A549 treated with Mapracorat at 1 μM for 4 hours (cell line): ENCODE measurements at places on chromosomes 16 and 17. TPM values are rescaled to one million over a fixed set of nuclear protein-coding genes. Genes with fewer than 3 reads are reported as not detected.

The ATP2C2 gene
- 0.10 to 0.30 TPM (median 0.17 TPM) in 5 replicates for total RNA-seq

The CDH5 gene
- total RNA-seq = 0.14 to 0.34 TPM (median 0.19 TPM) in 5 replicates

The HOXB6 gene
- total RNA-seq = 2.9 to 5.9 TPM (median 5.1 TPM) in 5 replicates

The MPV17L gene
- total RNA-seq = 4.3 to 6.9 TPM (median 5.2 TPM) in 5 replicates

The PGP gene
- total RNA-seq = 16.2 to 35.5 TPM (median 34.1 TPM) in 5 replicates

The TBC1D3H gene
- not detected in 5 replicates for total RNA-seq

The CEP131 gene
- total RNA-seq = 6.0 to 9.8 TPM (median 8.0 TPM) in 5 replicates

The LRRC75A gene
- total RNA-seq = 0.93 to 1.3 TPM (median 1.1 TPM) in 5 replicates

The CCL13 gene
- not detected in 5 replicates for total RNA-seq

The TNP2 gene
- total RNA-seq = not detected in 5 replicates

The TNFRSF17 gene
- not detected in 5 replicates for total RNA-seq

The CCL14 gene
- total RNA-seq = not detected in 5 replicates

The CSH2 gene
- total RNA-seq = not detected in 5 replicates

The PRSS36 gene
- total RNA-seq = 1.1 to 1.6 TPM (median 1.2 TPM) in 5 replicates

The MAPT gene
- 1.2 to 2.5 TPM (median 1.5 TPM) in 5 replicates for total RNA-seq

The WFDC1 gene
- total RNA-seq = 0.27 TPM in 1 of 5 replicates, not detected in the others

The SEPTIN12 gene
- not detected in 5 replicates for total RNA-seq

The RPGRIP1L gene
- 10.1 to 11.6 TPM (median 10.5 TPM) in 5 replicates for total RNA-seq

The NPIPA2 gene
- total RNA-seq = 0.78 to 2.5 TPM (median 1.8 TPM) in 5 replicates

The HEATR9 gene
- not detected in 5 replicates for total RNA-seq

The ALOXE3 gene
- 6.5 to 9.5 TPM (median 6.9 TPM) in 5 replicates for total RNA-seq

The DPEP2 gene
- total RNA-seq = not detected in 5 replicates

The STRADA gene
- total RNA-seq = 25.0 to 27.0 TPM (median 25.6 TPM) in 5 replicates

The QPRT gene
- 0.57 to 1.5 TPM (median 1.2 TPM) in 5 replicates for total RNA-seq

The FZD2 gene
- 25.7 to 39.3 TPM (median 35.8 TPM) in 5 replicates for total RNA-seq

The TMEM88 gene
- 0.33 to 1.1 TPM (median 0.63 TPM) in 5 replicates for total RNA-seq

The TEKT5 gene
- not detected in 5 replicates for total RNA-seq

The GUCY2D gene
- 0.05 to 0.39 TPM (median 0.36 TPM) in 4 of 5 replicates, not detected in the other for total RNA-seq

The MAP3K3 gene
- total RNA-seq = 14.1 to 18.4 TPM (median 17.2 TPM) in 5 replicates

The CIBAR2 gene
- total RNA-seq = 0.07 TPM in 1 of 5 replicates, not detected in the others

The GSG1L gene
- total RNA-seq = not detected in 5 replicates

The ARHGAP27 gene
- 10.5 to 17.7 TPM (median 16.3 TPM) in 5 replicates for total RNA-seq

The CD79B gene
- total RNA-seq = 0.16 TPM in 1 of 5 replicates, not detected in the others

The SPN gene
- total RNA-seq = not detected in 5 replicates

The TAX1BP3 gene
- total RNA-seq = 283 to 347 TPM (median 340 TPM) in 5 replicates

The CDR2L gene
- total RNA-seq = 57.0 to 76.4 TPM (median 74.4 TPM) in 5 replicates

The ARSG gene
- 1.3 to 1.9 TPM (median 1.5 TPM) in 5 replicates for total RNA-seq

The ITPRIPL2 gene
- total RNA-seq = 11.0 to 18.3 TPM (median 15.8 TPM) in 5 replicates

The GFAP gene
- 0.27 to 1.1 TPM (median 0.67 TPM) in 5 replicates for total RNA-seq

The KCNH6 gene
- not detected in 5 replicates for total RNA-seq

The CCL8 gene
- total RNA-seq = not detected in 5 replicates

The SYCE1L gene
- 3.6 to 12.7 TPM (median 7.9 TPM) in 5 replicates for total RNA-seq

The LIMD2 gene
- 8.7 to 14.4 TPM (median 10.6 TPM) in 5 replicates for total RNA-seq

The ZNF385C gene
- 0.15 to 0.29 TPM (median 0.16 TPM) in 5 replicates for total RNA-seq

The METTL26 gene
- 80.9 to 144 TPM (median 141 TPM) in 5 replicates for total RNA-seq

The EVPL gene
- 15.7 to 21.0 TPM (median 16.7 TPM) in 5 replicates for total RNA-seq

The MAPK7 gene
- 23.2 to 28.2 TPM (median 25.4 TPM) in 5 replicates for total RNA-seq

The PDE6G gene
- total RNA-seq = 1.4 to 3.3 TPM (median 2.0 TPM) in 5 replicates

The ZDHHC1 gene
- 4.8 to 8.1 TPM (median 7.1 TPM) in 5 replicates for total RNA-seq

The MYH8 gene
- not detected in 5 replicates for total RNA-seq

The GINS2 gene
- total RNA-seq = 28.0 to 32.0 TPM (median 30.8 TPM) in 5 replicates
